ENCODE measurements at places on chromosomes 6 and 20.

- DNase-seq: no peak
Observed at GRCh38 chr20:45036044-45036755, 64.7 kb downstream of the KCNS1 start.

GRCh38 chr6:28212510-28213212 lies 12.4 kb upstream of the ZSCAN9 start:
- DNase-seq: no peak

DNA sequence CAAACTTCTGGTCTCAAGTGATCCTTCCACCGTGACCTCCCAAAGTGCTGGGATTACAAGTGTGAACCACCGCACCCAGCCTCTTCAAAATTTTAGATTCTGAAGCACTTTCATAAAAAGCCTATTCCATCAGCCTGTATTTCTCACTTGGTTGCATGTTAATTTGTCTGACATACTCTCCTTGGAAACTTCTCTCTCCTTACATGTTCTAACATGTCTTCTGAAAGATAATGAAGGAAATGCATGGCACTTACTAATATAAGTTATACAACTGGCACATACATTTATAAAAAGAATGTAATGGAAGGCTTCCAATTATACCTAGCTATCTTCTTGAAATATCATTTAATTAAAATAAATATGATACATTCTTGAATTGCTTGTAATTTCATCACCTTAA lies 597.5 kb downstream of the TBC1D32 start:
- DNase-seq: no peak

DNA sequence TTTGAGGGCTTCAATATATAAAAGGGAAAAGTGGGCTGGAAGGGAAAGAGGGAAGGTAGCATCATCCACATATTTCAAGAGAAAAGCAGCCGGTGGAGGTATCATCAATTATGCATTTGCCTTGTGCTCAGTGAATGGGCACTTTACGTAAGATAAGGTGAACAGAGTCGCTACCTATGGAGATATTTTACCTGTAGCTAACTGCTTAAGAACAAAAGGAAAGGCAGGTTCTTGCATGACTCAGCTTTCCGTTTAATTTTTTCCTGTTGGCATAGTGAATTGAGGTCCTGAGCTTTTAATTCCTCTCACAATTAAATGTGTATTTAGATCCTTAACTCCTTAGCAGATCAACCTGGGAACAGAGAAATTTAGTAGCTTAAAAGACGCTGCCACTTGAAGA lies 25.5 kb upstream of the PLCB4 start:
- no peak for DNase-seq

DNA sequence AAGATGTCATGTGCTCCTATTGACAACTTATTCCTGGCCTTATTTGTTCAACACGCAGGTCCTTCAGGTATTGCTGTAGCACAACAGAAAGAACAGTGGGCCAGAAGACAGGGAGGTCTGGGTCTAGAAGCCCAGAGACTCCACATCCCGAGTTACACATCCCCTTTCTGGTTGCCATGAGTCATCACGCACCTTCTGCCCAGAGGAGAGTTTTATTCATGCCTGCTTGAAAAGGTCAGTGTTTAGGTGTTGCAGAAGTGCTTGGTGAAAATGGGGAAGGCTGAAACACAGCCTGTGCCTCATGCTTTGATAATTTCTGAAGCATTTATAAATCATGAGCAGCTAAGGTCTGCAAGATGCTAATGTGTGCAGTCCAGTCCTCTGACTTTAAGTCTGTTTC lies 256.4 kb downstream of the GMPR start:
- DNase-seq: no peak

- no peak for DNase-seq
Observed at GRCh38 chr6:50116797-50117542, 67.2 kb upstream of the DEFB112 start.

DNA sequence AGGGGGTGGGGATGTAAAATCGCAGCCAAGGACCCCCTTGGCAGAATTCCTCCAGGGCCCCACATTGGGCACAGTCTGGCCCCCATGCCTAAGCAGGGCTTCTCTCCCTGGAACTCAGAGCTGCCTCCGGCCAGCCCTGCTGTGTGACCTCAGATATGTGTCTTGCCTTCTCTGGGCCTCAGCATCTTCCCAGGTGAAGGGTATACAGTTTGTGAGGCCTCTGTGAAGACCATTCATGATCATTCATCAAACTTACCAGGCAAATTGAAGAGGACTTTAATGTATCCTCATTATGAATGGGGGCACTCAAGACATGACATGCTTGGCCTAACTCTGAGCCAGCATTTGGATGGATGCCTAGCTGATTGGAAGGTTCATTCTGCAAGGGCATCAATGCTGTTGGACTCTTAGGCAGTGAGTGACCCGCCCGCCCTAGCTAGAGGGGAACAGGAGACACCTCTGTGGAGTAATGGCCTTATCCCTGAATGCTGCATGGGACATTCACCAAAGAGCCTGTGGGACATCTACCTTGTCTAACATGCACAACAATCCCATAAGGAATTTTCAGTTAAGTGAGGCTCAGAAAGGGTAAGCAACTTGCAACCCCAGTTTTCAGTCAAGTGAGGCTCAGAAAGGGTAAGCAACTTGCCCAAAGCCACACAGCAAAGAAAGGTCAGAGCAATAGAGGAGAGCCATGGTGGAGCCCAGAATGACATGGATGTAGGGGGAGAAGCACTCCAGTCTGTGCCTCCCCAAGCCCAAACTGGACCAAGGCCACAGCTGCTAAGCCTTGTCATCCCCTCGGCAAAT lies 535 bp downstream of the CCN5 start:
- no peak for DNase-seq

GRCh38 chr6:3226481-3227362 lies 731 bp downstream of the TUBB2B start:
- no peak for DNase-seq

- no peak for DNase-seq
Observed at GRCh38 chr6:138275976-138276375, 57.7 kb upstream of the PBOV1 start.

DNA sequence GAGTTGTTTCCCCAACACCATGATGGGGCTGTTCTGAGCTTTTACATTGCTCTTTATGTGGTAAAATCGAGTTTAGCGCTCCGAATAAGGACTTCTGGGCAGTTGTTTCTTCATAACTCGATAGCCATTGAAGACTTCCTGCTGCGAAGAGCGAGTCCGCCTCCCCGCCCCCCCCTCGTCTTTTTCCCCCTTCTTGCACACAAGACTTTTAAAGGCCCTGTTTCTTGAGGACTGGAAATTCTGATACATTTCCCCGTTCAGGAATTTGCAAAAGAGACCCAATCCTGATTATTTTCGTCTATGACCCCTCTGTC lies 1.5 kb upstream of the CITED2 start:
- DNase-seq: no peak

GRCh38 chr6:142562865-142563264 lies 261.1 kb downstream of the ADGRG6 start:
- no peak for DNase-seq

GRCh38 chr6:131937703-131938631 lies 13.2 kb downstream of the CCN2 start:
- DNase-seq: no peak

DNA sequence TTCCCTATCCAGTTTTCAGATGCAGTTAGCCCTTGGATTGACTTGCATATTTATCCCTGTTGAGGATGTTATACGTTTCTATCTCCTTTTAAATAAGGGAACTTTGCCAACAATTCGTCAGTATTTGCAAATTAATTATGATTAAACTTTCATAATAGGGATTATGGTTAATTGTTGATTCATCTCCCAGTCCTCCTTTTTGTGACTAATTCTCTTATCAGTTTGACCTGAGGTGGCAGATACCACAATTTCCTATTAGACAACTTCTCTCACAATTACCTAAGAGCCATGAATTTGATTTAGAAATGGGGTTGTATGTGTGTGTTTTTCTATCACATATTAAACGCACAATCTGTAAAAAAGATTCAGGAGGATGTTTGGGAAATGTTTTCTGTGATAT lies 172.9 kb downstream of the LAMA2 start:
- no peak for DNase-seq

GRCh38 chr20:36642136-36642535 lies 3.9 kb downstream of the SLA2 start:
- DNase-seq: no peak

DNA sequence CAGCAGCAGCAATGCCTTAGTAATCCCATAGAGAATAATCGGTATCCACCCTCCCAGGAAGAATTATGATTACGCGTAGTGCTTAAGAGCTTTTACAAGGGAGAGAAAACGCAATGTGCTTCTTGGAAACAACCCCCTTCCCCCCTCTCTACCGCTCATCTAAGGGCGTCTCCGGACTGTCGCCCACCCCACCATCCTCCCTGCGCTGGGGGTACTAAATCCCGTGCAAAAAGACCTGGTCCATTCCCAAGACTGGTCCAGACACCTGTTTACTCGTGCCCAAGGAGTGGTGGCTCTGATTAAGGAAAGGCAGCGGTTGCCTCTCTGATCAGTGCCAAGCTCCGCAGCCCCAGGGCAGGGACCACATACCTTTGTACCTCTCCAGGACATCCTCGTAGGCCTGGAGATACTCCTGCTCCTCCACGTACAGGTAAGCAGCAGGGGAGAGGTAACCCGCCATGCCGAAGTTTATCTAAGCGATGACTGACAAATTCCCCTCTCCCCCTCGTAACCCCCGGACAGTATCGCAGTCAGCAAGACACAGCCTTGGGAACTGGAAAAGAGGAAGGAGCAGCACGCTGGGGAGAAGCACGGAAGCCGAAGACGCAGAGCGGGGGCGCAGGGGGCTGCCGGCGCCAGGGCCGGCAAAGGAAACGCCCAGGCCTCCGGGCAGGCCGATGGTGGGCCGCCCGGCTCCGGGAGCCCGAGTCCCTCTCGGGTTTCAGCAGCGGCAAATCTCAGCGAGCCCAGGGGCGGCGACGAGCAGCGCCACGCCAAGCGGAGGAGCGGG lies 112.0 kb upstream of the BEND6 start:
- no peak for DNase-seq

DNA sequence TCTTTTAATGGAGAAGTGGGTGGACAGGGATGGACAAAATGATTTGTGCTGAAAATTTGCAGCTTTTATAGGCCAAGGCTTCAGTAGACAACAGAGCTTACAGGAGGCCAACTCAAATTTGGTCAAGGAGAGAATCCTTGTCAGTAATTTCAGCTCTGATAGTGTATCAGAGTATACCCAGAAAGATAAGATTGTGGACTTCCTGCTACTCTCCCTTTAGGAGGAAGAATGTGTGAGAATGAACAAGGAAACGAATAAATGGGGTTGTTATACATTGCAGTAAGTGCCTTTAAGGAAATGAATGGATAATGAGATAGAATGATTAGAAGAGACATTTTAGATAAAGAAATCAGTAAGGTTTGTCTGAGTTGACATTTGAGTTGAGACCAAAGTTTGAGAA lies 519.9 kb downstream of the UTRN start:
- DNase-seq: no peak

GRCh38 chr6:65199683-65200082 lies 507.3 kb downstream of the EYS start:
- DNase-seq: no peak

DNA sequence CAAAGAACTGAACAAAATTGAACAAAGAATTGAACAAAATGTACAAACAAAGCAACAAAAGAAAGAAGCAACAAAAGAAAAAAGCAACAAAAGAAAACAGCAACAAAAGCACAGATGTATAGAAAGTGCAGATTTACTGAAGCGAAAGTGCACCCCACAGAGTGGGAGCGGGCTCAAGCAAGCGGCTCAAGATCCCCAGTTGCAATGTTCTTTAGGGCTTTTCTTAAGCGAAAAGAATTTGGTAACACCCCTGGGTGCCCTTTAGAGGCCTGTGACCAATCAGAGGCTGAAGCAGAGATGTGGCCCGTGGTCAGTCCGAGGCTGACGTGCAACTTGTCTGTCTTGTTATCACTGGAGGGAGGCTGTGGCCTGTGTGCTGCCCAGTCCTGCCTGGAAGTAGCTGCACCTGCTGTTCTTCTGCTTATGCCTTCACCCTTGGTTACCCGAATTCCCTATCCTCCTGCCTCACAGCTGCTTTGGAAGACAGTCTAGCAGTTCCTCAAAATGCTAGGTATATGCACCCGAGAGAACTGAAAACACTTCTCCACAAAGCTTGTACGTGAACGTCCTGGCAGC lies 13.2 kb upstream of the KIF25 start:
- no peak for DNase-seq

DNA sequence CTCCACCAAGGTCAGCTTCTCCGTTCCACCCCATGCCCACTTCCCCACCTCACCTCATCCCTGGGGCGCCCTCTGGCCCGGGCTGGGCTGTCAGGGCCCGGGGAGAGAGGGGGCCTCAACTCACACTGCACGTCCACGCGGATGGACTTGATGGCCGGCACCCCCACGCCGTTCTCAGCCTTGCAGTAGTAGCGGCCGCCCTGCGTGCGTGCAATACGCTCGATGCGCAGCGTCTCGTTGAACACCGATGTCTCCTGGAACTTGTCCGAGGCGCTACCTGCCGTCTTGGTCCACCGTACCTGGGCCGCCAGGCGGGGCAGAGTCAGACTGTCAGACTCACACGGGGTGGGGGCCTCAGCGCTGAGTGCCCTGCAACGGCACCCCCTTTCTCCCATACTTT lies 39.6 kb downstream of the MDGA1 start:
- no peak for DNase-seq

DNA sequence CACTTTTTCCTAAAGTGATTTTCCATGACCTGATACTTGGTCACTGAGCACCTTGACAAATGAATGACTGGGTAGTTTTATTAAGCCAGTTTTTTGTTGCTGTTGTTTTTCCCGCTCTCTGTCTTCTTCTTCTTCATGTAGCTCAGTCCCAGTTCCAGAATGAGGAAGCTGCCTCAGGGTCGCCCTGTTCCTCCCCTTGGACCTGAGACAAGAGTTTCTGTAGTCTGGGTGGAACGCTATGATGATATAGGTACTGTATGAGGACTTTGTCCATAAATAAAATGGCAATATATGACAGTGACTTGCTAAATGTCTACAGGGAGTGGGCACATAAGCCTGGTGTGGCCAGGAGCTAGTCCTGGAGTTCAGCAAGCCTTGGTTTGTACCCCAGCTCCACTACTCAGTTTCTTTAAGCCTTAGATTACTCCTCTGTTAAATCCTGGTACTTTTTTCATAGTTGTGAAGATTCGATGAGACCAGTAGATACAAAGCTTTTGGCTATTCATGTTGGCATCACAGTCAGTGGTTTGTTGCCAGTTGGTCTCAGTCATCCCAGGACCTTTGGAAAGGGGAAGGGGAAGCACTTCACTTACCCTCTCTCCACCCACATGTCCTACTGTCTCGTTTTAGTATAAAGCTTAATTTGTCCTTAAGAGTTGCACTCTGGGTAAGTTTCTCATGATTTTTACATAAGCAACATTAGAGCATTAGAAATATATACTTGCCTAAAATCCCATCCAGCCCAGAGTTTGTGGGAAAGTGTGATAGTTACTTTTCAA lies 11.1 kb upstream of the ADIG start:
- no peak for DNase-seq

- no peak for DNase-seq
Observed at GRCh38 chr6:159089909-159090308, 45.1 kb upstream of the TAGAP start.

GRCh38 chr6:28693033-28693750 lies 167.5 kb downstream of the GPX5 start:
- DNase-seq: no peak
